ENCODE measurements at places on chromosomes 16 and 17.
A peak's percentile ranks its signal among the peaks of the same experiment; 100 is the strongest.

DNA sequence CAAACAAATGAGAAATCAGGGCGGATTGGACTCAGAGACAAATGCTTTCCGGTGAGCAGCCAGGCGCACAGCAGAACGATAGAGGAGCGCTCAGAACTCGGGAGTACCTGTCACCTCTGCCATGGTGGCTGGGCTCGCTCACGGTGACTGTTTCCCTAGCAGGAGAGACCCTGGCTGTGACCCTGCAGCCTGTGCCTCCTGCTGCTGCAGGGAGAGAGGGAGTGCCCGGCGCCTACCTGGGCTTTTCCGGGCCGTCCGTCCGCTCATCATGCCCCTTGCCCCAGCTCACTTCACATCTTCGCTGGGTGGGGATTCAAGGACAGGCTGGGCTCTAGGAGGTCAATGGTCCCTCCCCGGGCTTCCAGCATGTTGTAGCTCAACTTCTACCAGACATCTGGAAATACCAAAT lies 14.1 kb upstream of the DNAH17 start:
- no peak for DNase-seq

- DNase-seq = no peak
These were observed 28.0 kb downstream of the CUEDC1 start for GRCh38 chr17:57927048-57927723.

DNA sequence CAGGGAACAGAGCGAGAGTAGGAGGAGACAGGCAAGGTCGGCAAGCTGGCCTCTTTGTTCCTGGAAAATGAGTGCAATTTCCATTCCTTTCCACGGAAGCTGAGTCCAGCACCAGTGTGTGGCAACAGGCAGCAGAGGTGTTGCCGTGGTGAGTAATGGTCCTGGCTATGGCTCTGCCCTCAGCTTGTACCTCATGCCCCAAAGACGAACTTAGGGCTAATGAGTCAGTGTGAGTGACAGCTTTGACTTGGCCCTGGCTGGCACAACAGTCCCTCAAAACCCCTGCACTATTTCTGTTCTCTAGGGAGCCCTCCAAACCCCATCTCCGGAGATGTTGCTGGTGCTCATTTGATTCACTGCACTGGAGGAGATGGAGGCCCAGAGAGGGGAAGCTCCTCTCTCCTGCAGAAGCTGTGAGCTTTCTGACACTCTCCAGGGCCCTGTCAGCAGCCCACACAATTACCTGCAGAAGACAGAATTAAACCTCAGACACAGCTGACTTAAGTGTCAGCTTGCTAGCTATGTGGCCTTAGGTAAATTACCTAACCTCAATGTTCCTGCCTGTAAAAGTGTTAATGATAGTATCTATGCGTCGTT lies 129.9 kb downstream of the TMEM132E start:
- DNase-seq = no peak

DNA sequence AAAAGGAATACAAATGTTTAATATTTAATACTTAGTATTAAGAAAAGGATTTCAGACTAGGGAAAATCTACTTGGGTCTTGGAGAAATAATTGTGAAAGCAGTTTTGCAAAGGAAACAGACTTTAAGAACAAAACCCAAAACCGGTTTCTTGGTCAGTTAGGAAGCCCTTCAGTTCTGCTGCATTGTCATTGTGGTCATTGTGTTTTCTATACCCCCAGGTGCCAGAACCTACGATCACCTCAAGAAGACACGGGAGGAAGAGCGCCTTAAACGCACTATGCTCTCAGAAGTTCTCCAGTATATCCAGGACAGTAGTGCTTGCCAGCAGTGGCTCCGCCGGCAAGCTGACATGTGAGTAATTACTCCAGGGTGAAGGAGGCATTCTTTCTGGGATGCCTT lies 19.5 kb upstream of the DUSP14 start:
- DNase-seq = no peak

- no peak for DNase-seq
These were observed 28.9 kb downstream of the ITFG1 start for GRCh38 chr16:47431960-47432359.

- DNase-seq = peak; percentile 79
These were observed 18.9 kb downstream of the MPG start for GRCh38 chr16:96935-97381.

DNA sequence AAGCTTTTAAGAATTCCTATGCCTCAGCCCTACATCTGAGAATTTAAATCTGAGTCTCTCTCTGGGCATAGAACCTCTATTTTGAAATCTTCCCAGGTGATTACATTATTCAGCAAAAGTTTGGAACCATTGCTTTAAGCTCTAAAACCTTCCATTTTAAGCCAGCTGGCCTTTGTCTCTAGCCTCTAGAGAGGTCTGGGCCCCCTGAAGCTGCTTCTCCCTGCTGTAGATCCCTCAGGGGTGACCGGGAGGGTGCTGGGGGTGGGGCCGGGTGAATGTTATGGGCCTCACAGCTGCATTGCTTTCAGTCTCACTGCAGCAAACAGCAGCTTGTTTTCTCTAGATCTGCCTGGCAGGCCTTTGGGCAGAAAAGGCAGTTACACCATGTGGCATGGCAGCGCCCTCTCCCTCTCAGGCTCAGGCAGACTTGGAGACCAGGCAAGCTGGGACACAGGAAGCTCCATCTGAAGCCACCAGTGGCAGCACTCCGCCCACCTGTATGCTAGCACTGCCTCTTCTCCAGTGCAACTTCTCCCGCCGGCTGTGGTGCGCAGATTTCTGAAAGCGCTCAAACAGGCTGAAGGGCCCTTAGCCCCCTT lies 66.3 kb downstream of the MPRIP start:
- DNase-seq = no peak

- DNase-seq = no peak
These were observed 116.3 kb downstream of the IRX5 start for GRCh38 chr16:55046916-55047315.

DNA sequence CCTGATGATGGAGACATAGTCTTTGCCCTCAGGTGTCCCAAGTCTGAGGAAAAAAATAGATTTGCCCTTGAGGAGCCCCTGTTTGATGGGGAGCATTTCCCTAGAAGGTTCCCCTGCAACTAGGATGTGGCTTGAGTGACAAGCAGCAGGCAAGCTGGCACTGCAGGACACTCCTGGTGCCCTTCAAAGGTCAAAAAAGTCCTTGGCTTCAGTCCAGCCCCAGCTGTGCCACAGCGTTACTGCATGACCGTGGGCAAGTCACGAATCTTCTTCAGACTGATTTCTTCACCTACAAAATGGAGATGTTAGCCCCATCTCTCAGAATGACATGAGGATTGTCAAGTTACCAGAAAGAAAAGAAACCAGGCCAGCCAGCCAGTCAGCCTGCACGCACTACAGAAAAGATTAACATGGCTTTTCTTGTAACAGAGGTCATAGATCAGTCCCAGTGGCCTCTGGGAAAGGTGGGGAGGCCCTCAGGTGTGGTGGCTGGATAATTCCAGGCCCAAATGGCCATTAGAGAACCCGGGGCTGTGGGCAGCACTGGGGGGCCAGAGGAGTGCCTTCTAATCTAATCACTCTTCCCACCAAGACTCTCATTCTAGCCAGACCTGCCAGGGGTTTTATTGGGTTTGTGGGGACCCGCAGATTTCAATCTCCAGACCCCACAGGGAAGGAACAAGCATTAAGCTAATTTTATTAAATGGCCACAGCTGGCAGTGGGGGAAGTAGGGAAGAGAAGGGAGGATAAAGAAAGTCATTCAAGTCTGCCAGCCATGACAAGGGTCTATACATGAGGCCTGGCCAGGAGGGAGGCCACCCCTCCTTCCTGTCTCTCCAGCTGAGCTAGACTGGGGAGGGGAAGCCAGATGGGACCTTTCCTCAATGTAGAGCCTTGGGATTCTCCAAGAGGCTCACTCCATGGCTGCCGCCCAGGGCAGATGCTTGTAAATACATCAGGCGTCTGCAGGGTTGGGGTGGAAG lies 9.7 kb upstream of the KIF18B start:
- DNase-seq = no peak

DNA sequence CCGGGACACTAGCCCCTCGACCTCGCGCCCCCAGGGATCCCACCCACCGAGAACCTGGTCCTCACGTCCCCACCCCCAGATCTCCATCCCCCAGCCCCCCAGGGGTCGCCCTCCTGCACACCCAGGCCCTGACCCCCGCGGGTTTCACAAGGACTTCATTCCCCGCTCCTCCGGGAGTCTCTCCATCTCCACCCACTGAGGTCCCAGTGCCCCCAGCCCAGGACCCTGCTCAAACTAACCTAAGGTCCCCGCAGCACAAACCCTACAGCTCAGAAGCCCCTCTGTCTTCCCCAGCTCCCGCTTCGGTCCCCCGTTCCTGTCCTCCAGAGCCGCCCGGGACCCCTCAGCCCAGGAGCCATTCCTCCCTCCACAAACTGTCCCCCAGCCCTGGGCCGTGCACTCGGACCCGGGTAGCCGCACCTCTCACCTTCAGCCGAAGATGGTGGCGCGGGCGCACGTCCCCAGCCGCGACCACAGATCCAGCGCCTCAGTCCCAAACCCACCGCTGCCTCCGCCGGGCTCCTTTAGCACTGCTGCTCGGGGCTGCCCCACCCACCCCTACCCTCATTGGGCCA lies at the start of gene MYH10:
Gene MYH10 (minus strand): TSS at position 499 of the 575 bp plus-strand sequence. CDS start 7,479 bp downstream, outside the sequence.
- DNase-seq = no peak

DNA sequence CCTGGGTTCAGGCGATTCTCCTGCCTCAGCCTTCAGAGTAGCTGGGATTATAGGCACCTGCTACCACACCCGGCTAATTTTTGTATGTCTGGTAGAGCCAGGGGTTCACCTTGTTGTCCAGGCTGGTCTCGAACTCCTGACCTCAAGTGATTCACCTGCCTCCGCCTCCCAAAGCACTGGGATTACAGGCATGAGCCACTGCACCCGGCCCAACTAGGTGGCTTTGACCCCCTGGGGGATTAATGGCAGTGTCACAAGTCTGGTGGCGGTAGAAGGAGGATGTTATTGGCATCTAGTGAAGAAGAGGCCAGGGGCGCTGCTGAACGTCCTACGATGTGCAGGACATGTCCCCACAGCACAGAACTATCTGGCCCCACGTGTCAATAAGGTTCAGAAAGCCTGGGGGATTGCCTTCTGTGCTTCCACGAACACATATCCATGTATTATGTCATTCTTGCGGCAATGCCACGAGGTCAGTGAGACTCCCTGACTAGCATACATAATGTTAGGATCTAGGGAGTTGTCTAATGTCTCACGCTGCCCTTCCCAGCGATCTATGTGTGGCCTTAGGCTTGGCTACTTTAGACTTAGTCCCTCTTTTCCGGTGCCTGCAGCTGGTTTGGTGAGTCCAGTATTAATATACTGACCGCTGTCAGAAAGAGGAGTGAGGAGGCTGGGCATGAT lies 75.8 kb downstream of the ABCC6 start:
- no peak for DNase-seq

DNA sequence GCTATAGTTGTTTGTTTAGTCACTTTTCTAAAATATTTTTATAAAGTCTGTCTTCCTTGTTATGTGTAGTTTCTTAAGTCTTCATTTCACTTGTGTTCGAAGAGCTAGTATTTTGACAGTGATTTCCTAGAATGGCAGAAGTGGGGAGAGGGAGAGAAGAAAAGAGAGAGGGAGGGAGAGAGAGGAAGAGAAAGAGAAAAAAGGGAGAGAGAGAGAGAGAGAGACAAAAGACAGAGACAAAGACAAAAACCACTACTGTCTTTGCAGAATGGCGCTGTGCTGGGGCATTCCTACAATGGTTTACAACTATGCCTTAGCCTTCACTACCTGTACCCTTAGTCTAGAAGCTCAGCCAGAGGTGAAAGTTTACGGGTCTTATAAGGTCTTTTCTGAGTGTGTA lies 90.5 kb downstream of the CA4 start:
- DNase-seq = no peak

DNA sequence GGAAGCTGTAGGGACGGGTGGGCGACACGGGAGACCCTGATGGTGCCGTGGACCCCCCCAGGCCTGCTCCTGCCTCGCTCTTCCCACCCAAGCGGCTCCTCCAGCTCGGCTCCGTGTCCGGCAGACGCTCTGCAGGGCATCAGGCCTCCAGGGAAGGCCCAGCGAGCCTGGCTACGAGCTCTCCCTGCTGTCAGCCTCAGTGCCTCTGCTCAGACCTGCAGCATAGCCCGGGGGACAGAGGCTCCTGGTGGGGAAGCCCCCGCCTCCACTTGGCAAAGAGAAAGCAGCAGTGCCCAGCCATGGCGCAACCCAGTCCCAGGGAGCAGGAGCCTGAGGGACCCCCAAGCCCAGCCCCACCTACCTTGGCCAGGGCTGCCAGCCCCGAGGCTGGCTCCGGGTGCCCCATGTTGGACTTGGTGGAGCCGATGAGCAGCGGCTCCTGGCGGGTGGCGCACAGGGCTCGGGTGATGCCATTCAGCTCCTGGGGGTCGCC lies 5.9 kb downstream of the FASN start:
- no peak for DNase-seq

DNA sequence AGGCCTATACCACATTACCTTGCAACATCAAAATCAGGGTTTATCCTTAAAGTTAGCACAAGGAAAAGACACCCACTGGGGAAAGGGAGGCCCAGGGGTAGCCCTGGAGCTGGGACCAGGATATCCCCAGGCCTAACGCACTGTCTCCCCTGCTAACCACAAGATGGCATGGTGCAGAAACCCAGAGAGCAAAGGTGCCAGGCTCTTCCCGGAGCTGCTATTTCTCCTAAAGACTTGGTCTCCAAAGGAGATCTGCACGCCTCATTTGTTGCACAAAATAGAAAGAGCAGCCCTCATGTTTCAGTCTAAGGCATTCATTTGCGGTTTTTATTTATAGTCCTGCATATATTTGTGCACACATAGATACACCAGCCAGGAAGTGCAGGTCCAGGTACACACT lies 408.6 kb downstream of the SOX9 start:
- no peak for DNase-seq

DNA sequence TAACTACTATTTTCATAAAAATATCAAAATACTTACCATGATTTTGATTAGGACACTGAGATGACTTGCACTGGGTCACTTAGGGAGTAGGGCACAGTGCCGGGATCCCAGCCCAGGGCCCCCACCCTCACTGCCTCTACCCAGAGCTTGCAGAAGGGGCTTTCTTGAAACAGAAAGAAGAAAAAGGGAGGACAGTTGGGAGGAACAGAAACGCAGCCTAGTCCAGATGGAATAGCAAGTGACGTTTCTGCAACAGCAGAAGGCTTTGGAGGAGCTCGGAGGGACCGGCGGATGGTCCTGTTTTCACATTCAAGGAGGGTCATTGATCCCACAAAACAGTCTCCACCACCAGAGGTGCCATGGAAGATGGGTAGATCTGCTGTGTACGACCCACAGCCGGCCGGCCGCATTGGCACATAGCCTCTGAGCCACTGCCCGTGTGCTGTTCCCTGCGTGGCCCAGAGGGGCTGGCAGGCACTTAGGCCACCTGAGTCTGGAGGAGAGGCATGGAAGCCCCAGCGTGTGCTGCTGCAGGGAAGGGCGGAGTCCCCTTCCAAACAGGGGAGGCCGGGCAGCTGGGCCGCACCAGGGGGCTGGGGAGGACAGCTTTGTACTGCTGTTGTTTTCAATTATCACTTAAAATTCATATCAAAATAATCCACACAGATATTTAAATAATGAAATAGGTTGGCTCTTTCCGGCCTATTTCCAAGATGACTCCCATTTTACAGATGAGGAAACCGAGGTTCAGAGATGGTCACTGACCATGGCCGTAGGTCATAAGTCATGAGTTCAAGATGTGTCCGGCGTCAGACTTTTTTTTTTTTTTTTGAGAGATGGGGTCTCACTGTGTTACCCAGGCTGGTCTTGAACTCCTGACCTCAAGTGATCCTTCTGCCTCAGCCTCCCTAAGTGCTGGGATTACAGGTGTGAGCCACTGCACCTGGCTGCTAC lies 22.9 kb upstream of the GSG1L start:
- DNase-seq = no peak
